AG04449 (cell line): ENCODE measurements at places on chromosomes 3 and 15.
A peak's percentile ranks its signal among the peaks of the same experiment; 100 is the strongest.

DNA sequence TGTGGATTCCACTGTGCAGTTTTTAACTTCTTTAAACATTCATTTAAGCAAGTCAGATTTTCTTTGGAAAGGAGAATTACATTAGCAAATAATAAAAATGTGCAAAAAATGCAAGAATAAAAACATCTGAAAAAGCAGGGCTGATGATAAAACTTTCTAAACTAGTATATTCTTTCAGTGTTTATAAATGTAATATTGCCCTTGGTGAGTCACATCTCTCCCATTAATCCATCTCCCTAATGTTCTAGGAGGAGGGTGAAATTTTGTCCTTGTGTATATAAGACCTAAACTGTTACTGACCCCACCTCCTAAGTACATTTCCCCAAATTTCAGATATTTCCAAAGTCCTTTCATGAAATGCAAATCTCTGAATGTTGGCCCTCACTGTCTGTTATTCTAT, 28.5 kb upstream of the DCUN1D1 start:
- DNase-seq = no peak

GRCh38 chr3:171086914-171087313, 60.4 kb upstream of the SLC2A2 start:
- DNase-seq = no peak

DNA sequence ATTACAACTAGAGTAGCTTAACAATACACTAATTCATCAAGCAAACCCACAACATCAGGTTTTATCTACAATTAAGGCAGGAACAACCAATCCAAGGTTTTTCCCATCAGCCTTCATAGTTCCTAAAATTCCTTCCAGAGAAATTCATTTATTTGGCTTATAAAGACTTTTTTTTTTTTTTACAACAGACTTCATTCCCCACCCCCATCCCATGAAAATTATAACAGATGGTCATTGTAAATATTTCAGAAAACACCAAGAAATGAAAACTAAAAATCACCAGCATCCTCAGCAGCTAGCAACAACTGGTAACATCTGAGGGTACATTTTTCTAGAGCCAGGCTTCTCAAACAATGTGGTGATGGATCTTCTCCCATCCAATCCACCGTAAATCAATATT, 11.0 kb downstream of the SH3BP5 start:
- DNase-seq = no peak

DNA sequence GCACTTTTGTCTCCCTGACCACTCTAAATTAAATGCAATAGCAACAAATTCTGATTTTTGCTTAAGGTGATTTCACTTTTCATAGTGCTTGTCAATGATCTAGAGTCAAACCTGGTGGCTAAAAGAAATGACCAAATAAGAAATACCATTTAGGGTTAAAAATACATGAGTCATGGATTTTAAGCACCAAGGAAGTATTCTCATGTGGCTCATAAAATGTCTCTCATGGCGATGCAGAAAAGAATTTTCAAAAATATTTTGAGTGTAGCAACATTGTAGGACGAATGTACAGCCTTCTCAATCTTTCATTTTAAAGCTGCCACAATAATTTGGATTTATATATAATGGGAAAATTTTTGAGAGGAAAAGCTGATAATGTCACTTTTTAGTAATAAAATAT, 193.6 kb downstream of the EPHA3 start:
- no peak for DNase-seq

DNA sequence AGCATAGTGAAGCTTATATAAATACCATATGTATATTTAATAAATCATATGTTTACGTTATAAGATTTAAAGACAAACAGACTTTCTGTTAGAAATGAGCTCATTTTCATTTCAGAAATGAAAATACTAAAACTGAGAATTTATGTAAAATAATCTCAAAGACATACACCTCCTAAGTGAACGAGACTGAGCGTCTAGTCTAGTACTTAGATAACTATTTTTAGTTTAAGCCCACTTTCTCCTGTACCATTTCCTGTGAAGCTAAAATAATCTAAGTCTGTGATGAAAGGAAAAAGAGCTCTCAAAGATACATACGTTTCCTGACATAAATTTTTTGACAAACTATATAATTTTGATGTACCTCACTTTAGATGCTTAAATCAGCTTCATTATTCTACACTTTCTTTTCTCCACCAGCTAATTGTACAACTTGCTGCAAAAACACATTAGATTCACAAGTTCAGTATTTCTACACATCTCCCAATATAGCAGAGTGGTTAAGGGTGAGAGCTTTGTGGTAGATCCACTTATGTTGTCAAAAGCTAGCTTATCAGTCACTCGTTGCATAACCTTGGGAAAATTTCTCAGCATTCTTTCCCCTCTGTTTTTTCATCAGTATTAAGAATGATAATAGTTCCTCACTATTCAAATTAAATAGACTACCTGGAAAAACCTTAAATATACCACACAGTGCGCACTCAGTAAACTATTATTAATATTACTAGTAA, 703.0 kb downstream of the PLOD2 start:
- DNase-seq = no peak

DNA sequence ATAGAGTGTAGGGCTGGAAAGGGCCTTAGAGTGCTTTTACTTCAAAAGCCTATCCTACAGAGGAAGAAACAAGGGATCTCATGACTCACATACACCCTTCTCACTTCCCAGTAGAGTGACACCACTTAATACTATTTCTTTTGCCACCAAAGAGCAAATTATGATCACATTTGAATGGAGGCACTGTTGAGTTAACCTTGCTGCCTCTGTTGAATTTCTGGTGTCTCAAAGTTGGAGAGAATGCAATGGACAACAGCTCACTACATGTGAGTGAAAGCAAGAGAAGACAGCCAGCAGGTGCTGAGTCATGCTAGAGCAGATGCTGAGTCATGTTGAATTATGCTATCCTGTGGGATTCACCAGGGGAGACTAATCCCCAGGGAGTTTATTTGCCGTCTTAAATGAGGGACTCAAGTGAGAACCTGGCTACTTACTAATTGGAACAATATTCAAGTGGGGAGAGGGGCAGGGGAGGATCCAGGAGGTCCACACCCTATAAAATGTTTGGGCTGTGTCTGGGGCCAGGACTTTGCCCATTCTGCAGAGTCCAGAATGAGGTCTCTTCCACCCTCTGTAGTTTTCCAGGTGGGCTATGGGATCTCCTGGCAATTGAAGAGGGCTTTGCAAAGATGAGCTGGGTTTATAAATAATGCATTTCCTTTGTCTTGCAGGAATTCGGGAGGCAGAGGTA, 35.8 kb downstream of the ST8SIA2 start:
- peak; percentile 42 for DNase-seq

- no peak for DNase-seq
These were observed 30.2 kb downstream of the KY start for GRCh38 chr3:134620476-134621115.

- DNase-seq = no peak
These were observed 775.8 kb downstream of the ZNF385D start for GRCh38 chr3:20975188-20975651.

- DNase-seq = no peak
These were observed 6.1 kb downstream of the AMOTL2 start for GRCh38 chr3:134367869-134368750.

GRCh38 chr3:176562331-176562730, 635.0 kb downstream of the TBL1XR1 start:
- DNase-seq = no peak

GRCh38 chr3:156772588-156773206, 53.5 kb upstream of the LEKR1 start:
- DNase-seq = no peak
